ENCODE measurements at places on chromosomes 2 and 18.

- peak; percentile 17 for DNase-seq
These were observed 81.8 kb downstream of the INO80D start for GRCh38 chr2:206004004-206004693.

- no peak for DNase-seq
These were observed 4.7 kb downstream of the DGKD start for GRCh38 chr2:233358947-233359346.

DNA sequence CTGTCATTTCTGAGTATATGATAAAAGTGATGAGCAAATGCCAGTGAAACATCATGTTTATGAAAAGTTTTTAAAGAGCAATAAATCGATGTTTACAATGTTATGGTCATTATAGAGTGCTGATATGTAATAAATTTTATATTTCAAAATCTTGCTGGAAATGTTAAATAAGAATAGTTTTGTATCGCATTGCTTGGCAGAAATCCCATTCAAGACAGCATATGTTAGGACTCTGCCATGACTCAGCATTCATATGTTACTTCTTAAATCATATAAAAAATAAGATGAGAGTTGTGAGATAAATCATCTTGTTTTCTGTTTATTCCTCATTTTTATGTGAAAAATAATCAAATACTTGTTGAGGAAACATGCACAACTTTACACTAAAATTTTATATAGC lies 949.9 kb upstream of the NRXN1 start:
- no peak for DNase-seq

DNA sequence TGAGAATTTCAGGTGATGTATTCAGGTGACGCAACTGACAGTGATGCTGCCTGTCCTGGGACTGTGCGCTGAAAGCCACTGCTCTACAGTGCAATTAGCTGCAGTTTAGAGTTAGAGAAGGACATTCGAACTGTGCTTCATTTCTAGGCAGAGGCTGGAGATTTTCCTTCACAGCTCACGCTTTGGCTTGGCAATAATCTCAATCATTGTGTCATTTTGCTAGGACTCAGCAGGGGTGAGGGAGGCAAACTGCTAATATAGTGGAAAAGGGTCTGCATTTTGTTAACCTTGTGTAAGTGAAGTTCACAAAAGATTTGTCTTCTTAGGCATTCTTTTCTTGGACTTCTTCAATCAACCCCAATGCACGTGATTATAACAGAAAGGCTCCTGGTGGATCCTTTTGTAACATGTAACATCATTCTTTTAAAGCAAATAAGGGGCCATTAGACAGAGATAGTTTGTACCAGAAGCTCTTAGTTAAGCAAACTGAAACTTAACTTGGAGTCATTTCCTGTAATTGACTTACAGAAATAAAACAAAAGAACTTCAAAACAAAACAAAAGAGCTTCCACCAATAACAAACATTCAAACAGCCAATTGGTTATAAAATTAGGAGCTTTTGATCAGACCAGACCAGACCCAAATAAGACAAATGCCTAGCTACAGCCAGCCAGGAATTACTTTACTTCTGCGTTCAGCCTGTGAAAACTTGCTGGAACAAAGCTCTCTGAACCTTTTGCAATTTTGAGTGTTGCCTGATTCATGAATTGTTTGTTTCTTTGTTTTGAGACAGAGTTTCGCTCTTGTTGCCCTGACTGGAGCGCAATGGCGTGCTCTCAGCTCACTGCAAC lies 1376.3 kb upstream of the CELF4 start:
- no peak for DNase-seq

DNA sequence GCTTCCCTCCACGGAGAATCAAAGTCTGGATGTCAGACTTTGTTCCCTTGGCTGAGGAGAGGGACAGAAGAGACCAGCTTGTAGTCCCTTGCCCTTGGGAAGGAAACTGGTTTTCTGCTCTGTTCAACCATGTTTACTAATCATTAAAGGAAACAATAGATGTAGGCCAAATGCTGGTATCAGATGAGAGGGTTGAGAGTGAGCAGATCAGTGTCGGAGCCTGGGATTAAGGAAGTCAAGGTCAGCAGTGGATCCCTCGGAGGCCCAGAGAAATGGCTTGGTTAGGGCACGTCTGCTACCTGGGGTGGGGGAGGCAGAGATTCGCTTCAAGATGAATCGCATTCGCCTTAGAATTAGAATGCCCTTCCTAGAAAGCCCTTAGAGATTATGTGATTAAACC lies 109.1 kb downstream of the MYCN start:
- DNase-seq: no peak

DNA sequence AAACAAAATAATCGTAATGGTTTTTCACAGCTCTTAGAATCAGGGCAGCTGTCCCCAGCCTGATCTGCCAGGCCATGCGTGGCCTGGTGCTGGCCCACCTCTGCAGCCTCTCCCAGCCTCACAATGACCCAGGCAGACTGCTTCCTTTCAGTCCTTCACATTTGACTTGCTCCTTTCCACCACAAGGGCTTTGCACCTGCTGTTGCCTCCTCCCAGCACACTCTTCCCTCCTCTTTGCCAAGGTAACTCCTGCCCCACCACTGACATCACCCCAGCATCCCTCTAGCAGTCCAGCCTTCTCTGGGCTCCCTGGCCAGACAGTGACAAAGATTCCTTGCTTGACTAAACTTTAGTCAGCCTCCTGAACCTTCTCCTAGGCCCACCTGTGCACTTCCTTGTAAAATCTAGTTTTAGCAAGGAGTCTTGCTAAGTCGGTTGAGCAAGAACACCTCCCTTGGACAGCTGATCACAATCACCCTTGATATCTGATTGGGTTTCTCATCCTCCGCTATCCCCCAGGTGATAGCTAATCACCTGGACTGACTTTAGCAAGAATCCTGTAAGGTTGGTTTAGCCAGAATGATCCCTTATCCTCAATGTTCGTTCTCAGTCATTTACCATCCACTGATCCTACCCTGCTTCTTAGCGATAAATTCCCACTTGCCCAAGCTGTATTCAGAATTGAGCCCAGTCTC lies 16.2 kb upstream of the RAB11FIP5 start:
- no peak for DNase-seq

DNA sequence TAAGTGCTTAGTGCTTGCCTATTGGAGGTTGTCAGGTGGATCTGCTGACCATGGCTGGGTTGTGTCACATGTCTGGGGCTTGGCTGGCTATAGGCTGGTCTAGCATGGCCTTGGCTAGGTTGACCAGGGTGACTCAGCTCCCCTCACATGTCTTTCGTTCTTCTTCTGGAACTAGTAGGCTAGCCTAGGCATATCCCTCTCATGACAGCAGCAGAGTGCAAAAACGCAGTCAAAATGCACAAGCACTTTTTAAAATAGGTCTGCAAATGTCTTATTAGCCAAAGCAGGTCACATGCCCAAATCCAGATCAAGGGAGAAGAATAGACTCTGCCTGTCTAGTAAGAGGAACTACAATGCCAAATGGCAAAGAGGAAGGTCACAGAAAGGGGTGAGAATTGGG lies 179.7 kb upstream of the ACVR2A start:
- DNase-seq: no peak

GRCh38 chr2:214730800-214731407 lies 78.6 kb downstream of the BARD1 start:
- no peak for DNase-seq

DNA sequence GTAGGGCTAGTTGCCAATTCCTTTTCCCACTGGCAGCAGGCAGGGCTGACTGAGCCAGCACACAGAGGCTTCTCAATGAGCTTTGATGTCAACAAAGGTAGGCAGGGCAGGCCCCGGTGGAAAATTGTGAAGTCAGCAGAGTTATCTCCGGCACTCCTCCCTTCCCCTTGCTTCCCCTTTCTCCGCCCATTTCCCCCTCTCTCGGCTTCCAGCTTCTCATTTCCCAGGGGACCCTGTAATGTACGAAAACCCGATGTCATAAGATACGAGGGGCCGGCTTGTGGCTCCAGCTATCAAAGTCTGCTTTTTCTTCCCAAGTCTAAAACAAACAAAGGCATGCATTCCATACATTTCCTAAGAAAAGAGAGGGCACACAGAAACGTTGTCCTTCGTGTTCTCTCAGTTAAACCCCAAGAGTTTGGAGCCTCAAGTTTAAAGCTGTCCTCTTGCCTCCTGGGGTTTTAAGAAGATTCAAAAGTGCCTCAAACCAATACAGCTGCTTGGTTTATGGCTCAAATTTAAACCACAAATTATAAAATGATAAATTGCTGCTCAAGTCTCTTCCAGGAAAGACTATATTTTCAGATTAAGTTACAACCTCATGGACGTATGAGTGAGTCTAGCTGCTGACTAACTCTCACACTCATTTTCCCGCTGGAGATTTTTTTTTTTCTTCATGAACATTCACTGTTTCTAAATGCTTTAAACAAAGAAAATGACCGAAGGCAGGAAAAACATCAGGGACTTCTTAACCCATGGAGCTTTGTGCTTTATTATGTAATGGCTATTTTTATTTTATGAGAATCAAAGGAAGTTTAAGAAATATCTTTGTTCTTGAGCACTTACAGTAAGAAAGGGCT lies 27.2 kb upstream of the EML4 start:
- no peak for DNase-seq

- DNase-seq: no peak
These were observed 84.5 kb downstream of the LONRF2 start for GRCh38 chr2:100237770-100238169.

GRCh38 chr18:55863391-55863706 lies 275.4 kb upstream of the TCF4 start:
- DNase-seq: no peak

DNA sequence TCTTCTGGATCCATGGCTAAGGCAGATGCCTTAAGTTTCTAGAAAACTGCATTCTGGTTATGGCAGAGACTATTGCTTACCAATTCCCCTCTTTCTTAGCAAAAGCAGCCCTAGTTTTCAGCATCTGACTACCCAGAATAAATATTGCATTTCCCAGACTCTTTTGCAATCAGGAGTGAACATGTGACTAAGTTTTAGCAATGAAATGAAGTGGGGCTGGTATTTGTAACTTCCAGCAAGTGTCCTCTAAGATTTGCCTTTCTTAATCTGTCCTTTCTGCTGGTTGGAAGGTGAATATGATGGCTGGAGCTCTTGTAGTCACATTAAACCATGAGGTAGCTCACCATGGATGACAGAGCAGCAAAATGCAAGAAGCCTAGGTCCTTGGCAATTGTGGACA lies 132.9 kb upstream of the PKDCC start:
- DNase-seq: no peak

GRCh38 chr2:216770717-216771116 lies 75.4 kb upstream of the IGFBP5 start:
- DNase-seq: no peak

GRCh38 chr2:200593905-200594304 lies 8.1 kb downstream of the AOX1 start:
- no peak for DNase-seq

DNA sequence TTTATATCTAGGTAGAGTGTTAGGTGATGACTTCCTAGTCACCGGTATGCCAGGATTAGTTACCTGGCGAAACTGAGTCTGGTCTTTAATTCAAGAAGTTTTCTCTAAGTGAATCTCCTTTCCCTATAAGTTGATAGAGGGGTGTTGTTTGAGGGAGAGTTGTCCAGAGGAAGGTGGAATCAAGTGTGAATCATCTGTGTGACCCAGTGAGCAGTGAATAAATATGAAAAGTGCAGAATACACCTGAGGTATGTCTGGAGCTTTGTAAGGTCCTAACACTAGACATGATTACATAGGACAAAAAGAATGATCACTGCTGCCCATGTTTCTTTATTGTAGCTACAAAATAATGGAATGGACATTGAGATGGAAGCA lies 11.2 kb downstream of the POU3F3 start:
- DNase-seq: no peak

DNA sequence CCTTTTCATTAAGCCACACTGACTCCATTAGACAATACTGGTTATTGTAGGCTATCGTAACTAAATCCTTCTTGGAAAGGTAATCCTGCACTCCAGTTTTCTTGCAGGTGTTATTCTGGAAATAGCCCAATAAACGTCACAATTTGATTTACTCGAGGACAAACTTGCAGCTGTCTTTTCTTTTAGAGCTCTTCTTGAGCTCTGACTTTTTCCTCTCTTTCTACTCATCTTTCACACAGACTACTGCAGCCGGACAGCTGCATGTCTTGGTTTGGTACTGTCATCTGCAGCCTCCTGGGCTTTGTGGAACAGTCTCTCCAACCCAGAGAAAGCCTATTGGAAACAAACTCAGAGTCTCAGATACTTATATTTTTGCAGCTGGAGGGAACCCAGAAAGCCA lies 23.0 kb upstream of the MSGN1 start:
- no peak for DNase-seq

DNA sequence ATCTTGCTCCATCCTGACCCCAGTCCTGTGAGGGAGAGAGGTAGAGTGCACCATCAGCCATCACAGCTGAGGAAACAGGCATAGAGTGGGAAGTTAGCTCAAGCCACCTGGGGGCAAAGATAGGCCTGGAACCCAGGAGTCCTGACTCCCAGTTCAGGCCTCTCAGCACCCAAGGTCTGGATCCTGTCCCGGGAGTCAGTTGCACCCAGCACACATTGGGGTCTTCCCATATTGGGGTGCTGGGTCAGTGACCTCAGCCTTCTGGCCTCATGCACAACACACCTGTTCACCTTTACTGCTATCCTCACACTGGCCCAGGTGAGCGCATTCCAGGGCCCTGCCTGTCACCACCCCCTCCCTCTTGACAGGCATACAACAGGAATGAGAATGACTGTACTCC lies 24.7 kb downstream of the ST8SIA5 start:
- no peak for DNase-seq
